ENCODE measurements at places on chromosomes 5 and 9.

DNA sequence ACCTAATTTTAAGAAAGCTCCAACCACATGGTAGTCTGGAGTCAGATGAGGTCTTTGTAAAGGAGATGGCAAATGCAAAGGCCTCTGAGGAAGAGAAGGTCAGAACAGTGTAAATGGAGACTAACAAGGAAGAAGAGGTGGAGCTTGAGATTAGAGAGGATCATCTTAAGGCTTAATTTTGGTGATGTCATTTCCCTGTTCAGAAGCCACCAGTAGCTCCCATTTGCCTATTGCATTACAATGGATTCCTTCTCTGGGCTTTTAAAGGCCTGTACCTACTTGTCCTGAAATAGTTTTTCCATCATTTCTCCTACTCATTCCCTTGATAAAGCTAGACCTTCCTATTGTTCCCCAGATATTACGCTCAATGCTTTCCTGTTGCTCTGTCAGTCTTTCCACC, 16.1 kb downstream of the PCSK5 start:
- DNase-seq = no peak

- DNase-seq = no peak
Observed at GRCh38 chr9:38071470-38072134, 2.6 kb upstream of the SHB start.

- no peak for DNase-seq
Observed at GRCh38 chr9:135796784-135797485, 95.0 kb downstream of the KCNT1 start.

DNA sequence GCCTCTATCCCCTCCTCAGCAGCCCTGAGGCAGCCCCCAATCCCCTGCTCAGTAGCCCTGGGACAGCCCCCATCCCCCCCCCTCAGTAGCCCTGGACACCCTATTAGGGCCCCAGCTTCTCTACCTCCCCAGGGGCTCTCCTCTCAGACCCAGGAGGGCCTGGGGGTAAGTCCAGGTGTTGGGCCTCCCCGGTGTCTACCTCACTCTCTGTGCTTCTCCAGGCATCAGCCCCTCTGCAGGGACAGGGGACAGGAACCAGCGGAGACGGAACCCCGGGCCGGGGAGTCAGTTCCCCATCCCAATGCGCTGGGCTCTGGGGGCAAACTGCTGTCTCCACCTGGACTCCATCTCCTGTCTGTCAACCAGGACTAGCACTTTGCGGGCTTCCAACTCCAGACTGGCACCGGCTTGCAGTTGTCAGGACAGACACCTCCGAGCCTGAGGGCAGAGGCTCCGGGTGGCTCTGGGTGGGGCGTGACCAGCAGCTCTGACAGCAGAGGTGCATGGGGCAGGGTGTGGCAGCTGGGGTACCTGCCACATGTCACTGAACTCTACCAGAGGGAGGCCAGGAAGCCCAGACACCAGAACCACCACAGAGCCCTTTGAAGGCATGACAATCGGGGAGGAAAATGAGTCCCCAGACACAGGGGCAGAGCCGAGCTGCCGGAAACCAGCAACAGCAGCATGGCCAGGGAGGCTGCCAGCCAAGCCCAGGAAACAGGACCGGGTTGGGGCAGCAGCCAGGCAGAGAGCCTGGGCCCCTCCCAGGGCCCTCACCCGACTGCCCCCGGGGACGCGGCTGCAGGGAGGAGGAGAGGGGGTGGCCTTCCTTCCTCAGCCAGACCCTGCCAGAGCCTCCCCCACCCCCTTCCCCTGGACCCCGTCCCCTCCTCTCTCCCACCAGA, 17.7 kb upstream of the UBAC1 start:
- no peak for DNase-seq

- peak; percentile 35 for DNase-seq
Observed at GRCh38 chr9:15249042-15249818, 57.8 kb downstream of the TTC39B start.

- DNase-seq = no peak
Observed at GRCh38 chr9:10999646-11000045, 386.8 kb upstream of the PTPRD start.

DNA sequence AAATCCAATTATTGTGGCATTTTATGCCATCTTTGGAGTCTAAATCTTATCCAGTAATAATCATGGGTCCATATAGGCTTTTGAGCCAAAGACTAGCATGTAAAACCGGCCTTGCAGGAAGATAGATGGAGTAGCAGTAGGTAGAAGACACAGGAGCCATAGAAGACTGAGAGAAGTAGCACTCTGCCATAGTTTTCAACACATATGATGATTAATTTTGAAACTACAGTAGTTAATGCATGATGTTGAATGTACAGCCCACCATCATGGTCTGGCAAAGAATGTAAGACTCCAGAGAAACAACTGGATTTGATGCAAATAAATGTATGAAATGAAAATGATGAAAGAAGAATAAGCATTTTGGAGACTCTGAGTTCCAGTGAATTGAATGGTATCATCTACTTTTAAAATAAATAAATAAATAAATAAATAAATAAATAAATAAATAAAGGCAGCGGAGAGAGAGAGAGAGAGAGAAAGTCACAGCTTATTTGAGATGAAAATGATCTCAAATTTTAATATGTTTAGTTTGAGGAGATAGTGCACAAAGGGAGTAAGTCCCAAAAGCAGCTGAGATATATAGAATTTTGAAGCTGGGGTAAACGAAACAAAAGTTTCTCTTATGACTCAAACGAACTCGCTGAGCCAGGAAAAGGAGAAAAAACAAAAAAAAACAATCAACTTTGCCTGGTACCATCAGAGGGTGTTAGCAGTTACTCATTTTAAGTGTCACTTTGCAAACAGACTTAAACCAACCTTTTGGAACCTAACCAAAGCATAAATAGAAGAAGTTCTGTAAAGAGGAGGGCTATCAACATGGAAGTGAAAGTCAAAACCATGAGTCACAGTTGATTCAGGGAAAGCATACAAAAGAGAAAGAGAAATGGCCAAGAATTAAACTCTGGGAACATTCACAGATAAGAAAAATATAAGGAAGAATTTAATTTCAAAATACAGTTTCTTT, 388.7 kb downstream of the CETN3 start:
- peak; percentile 66 for DNase-seq
